ENCODE measurements at places on chromosomes 1 and 21. TPM values are rescaled to one million over a fixed set of nuclear protein-coding genes. Genes with fewer than 3 reads are reported as not detected.

KCNE1 gene
- total RNA-seq: 2.2 TPM

DNA sequence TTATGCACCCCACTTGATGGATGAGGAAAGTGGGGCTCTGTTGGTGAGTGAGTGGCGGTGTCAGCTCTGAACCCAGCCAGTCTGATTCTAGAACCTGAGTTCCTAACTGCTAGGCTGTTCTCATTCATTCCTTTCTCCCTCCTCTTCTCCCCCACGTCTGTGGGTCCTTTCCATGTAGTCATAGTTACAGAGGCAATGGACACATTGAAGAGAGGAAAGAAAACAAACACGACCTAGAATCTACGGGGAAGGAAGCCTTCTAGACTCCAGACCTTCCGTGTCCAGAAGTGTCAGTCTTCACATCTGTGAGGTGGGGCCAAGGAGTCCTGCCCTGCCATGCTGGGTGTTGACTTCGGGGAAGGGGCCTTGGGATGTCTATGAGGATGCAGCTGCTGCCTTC, 115.8 kb upstream of the WNT4 start:
- DNase-seq: no peak

CLDN17 gene
- not detected for total RNA-seq

EPHA8 gene
- total RNA-seq: not detected

MROH7 gene
- 0.66 TPM for total RNA-seq

AMPD2 gene
- 21.3 TPM for total RNA-seq
